ENCODE measurements at places on chromosomes 5 and 9. TPM values are rescaled to one million over a fixed set of nuclear protein-coding genes. Genes with fewer than 3 reads are reported as not detected.

The F12 gene
- total RNA-seq: 0.22 TPM

The CAVIN4 gene
- 0.12 TPM for total RNA-seq

The LHX3 gene
- not detected for total RNA-seq

The PCDHB1 gene
- not detected for total RNA-seq

The ADAMTSL1 gene
- total RNA-seq: not detected

The PFN3 gene
- not detected for total RNA-seq

The GCNT4 gene
- total RNA-seq: 2.4 TPM

The HSD17B4 gene
- total RNA-seq: 95.9 TPM

The FBXL17 gene
- 10.8 TPM for total RNA-seq

The PTGR1 gene
- 1.1 TPM for total RNA-seq

The SLC45A2 gene
- total RNA-seq: 0.34 TPM

The C9 gene
- total RNA-seq: not detected

The ARHGAP26 gene
- total RNA-seq: 31.8 TPM

The TAF11L9 gene
- total RNA-seq: not detected

The NINJ1 gene
- total RNA-seq: 90.8 TPM

The ERAP2 gene
- 153 TPM for total RNA-seq

The ZBED3 gene
- 0.29 TPM for total RNA-seq

The FAM53C gene
- total RNA-seq: 23.9 TPM

The CCNG1 gene
- 103 TPM for total RNA-seq

The BTNL9 gene
- not detected for total RNA-seq

The C9orf50 gene
- not detected for total RNA-seq

The ERCC6L2 gene
- 37.4 TPM for total RNA-seq

The PRELID2 gene
- 2.0 TPM for total RNA-seq
